ENCODE measurements at places on chromosomes 6 and 20.

DNA sequence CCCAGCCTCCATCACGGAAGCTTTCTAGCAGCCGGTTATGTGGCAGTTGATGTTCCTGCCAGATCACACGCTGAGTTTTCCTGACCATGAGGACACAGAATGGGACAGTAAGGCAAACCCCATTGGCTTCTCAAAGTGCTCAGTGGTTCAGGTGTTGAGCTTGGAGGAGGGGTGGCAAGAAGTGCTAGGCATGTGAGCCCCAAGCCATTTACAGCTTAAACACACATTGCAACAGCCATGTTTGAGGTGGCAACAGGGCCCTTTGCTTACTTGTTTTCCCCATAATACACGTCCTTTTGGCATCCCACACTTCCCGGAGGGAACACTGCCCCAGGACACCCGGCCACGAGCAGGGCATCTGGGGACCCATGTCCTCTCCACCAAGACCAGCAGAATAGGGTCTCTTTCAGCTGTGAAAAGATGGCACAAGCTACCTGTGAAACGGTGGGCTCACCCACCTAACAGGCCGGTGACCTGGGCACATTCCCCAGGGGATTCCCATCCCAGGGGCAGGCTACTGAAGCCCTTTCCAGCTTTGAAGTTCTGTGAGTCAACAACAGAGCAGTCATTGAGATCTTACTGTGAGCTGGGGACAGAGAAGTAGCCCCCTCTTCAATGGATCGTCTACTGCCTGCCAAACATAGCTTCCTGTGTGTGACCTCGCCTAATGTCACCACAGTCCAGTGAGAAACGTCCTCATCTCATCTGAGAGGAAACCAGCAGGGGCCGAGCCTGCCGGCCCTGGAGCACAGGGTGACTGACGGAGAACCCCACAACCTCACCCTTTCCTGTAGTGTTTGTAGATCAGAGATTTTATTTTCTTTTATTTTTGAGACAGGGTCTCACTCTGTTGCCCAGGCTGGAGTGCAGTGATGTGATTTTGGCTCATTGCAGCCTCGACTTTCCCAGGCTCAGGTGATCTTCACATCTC is 4.0 kb upstream of the TLDC2 start:
- no peak for DNase-seq

DNA sequence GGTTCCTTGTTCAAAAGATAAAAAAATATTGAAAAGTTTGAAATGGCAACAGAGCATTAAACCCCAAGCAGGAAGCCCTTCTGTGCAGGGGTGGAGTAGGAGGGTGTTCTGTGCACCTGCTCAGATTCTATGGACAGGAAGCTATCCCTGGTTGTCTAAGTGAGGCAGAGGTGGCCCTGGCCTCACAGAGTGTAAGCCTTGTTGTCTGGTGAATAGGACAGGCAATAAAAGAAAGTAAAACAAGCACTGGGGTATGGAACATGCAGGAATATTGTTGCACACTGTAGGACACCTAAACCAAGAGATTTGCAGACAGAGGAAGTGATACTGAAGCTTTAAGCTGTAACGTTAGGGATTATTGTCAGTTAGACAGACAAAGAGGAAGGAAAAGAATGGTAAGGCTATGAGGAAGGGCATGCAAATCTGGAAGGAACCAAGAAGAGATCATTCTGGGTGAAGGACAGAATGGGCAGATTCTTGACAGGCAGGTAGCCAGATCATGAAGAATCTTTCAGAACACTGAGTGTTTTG is 66.8 kb downstream of the TBC1D7 start:
- DNase-seq, result no peak

GRCh38 chr6:168994956-168995355 is 258.7 kb downstream of the THBS2 start:
- DNase-seq, result no peak

DNA sequence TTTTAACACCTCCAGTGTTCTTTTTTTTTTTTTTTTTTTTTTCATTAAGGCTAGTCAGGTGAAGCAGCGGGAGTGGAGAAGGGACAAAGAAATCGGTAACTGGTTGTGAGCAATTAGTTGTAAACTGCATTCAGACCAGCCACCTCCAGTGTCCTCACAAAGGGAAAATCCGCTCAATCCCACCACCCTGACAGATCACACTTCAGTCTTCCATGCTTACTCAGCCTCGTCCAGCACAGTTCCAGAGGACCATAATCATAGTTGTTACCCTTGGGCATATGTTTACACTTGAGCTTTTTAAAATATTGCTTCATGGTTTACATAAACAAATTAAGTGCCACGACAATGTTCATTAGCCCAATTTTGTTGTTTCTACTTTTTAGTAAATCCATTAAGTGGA is 10.2 kb downstream of the DYNLRB1 start:
- DNase-seq, result no peak

- no peak for DNase-seq
These were observed 189.6 kb downstream of the MYLK4 start for GRCh38 chr6:2560917-2561698.

DNA sequence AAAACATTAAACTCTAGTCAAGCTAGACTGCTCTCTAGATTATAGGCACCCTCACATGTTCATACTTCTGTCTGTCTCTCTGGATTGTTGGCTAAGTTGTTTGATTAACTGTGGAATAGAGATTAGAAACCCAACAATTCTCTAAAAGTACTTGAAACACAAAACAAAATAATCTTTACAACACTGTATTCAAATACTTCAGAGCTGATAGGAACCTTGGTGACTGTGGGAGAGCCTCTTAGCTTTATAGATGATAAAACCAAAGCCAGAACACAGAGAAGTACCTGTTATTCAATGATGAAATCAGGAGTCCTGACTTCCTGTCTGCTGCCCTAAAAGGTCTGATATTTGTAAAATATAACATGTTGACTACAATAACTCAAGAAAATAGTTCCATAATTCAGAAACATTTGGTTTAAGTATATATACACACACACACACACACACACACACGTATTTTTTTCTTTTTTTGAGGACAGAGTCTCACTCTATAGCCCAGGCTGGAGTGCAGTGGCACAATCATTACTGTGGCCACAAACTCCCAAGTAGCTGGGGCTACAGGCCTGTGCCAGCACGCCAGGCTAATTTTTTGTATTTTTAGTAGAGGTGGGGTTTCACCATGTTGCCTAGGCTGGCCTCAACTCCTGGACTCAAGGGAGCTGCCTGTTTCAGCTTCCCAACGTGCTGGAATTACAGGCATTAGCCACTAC is 222.0 kb downstream of the FUT9 start:
- no peak for DNase-seq

GRCh38 chr20:19995220-19995863 is 21.8 kb upstream of the NAA20 start:
- no peak for DNase-seq

- DNase-seq, result no peak
These were observed 246.6 kb downstream of the TBXT start for GRCh38 chr6:165920896-165921671.

Measured in HuH-7.5 (cell line).